Ureter (tissue), 1 donor: ENCODE measurements at places on chromosomes 3 and 15.

DNA sequence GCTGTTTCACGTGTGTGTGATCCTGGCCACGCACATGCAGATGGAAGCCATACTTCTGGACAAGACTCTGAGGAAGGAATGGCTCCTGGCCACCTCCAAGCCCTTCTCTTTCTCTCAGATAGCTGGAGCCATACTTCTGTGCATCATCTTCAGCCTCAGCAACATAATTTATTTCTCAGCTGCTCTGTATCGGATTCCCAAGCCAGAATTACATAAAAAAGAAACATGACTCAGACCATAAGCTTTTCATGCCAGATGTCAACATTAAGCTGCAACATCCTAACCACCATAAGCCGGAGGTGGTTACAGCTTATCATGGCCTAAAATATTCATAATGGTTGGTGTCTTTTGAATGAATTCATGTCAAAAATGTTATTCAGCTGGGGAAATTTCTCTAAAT is 10.6 kb upstream of the KIF23 start:
- DNase-seq = no peak

DNA sequence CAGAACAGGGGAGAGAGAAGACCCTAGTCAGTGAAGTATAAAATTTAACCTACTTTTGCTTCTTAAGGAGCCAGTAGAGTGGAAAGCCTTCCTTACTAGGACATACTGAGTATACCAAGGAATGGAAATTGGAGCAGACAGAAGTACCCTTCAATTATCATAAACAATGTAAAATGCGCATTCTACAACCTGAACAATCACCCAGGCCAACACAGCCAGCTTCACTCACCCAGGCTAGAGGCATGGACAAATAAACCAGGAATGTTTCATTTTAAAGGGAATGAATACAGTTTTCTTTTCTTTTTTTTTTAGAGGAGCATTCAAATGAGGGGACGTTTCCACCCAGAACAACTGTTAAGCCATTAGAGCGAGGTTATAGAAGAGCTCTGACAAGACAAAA is 41.9 kb upstream of the PLXND1 start:
- no peak for DNase-seq

- DNase-seq = no peak
These were observed 116.8 kb downstream of the TMEM266 start for GRCh38 chr15:76176487-76177085.

GRCh38 chr3:88408935-88409334 is 259.2 kb downstream of the C3orf38 start:
- no peak for DNase-seq

DNA sequence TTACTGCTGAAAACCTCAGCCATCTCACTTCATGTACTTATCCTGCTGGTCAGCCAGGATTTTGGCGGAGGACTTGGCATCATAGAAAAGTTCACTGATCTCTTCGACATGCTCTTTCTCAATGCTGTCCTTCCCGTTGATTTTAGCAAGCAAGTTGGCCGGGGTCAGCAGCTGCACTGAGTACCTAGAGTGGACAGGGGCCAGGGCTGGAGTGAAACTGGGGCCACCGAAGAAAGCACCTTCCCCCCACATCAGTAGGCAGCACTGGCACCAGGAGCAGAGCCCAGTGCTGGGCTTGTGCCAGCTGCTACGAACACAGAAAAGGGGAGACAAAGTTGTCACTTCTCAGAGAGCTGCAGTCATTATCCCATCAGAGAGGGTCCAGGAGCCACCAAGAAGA is 29.0 kb downstream of the SEC61A1 start:
- no peak for DNase-seq

- no peak for DNase-seq
These were observed 39.4 kb upstream of the TBL1XR1 start for GRCh38 chr3:177236704-177237103.

DNA sequence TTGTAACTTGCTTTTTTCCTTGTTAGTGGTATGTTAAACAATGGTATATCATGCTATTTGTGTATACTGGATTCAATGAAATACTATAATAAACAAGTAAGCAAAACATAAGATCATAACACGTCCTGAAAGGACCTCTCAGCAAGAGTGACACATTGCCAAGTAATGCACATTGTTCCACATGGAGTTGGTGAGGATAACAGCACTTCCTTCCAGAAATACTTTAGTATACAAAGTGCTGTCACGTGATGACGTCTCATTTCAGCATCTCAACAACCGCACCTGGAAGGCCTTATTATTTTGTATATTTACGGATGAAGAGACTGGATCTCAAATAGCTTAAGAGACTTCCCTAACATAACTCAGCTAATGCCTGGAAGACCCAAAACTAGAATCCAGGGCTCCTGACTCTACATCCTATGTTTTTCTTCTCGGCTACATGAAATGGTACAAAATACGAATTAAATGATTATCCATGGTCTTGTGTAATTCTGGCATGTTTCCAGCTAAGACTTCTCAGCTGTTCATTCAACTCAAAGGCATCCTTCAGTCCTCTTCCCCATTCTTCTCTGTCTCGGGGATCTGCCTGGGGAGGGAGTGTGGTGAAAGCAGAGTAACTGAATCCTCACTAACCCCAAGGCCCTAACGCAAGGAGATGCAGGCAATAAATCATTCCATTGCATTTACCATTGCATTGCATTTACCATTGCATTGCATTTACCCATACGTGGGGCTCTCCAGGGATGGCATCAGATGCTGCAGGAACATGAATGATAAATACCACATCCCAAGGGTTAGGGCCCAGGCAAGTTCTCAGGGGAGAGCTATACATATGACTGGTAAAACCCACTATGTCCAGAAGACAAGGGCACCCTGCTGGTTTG is 79.2 kb downstream of the LIPC start:
- no peak for DNase-seq
